ENCODE measurements at places on chromosomes 1 and 21.

DNA sequence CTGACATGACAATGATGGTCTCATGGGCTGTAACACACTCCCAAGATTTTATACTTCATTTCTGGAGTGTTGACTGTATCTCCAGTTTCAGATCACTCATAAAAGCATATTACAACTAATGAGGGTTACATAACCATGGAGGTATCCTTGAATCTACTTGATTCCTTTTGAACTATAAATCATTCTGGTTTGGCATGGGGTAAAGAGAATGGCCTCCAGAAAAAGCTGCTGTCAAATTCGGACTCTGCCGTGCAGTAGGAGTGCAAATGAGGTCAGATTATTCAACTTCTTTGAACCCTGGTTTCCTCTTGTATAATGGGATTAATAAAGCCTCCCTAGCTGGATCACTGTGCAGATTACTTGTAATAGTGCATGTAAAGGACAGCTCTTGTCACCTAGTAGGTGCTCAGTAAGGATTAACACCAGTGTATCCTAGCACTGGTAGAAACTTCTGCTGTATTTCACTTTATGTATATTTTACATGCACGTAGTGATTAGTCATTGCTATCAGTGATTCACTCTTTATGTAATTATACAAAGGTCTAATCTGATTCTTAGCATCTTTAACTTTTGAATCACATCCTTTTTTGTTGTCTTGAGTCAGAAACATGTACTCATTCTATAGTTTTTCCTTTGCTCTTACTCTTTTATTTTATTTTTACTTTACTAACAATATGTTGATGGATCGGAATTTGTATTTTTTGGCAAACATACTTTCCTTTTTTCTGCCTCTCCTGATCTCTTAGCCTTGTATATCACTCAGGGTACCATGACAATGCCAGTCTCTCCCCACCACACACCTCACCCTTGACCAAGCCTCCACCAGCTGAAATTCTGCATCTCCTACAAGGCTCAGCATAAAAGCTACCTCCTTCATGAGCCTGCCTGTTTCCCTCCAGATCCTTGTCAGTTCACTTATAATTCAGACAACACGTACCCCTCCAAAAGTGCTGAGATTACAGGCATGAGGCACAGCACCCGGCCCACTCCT is 3.2 kb downstream of the LRRC8C start:
- DNase-seq, result no peak

GRCh38 chr1:236284291-236284721 is 2.5 kb upstream of the ERO1B start:
- no peak for DNase-seq

DNA sequence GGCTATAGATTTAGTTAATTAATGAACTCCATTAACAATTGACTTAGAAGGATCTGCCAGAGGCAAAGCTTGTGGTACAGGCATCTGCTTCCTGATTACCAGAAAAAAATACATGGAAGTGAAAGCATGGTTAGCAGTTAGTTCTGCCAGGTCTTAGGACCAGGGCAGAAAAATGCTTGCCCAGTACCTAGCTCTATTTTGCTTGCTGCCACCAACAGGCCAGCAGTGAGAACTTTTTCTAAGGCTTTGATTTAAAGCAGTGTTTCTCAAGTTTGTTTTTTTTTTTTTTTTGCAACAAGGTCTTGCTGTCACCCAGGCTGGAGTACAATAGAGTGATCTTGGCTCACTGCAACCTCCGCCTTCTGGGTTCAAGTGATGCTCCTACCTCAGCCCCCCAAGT is 16.4 kb upstream of the MTF1 start:
- no peak for DNase-seq

- no peak for DNase-seq
Measured at GRCh38 chr1:227937031-227937837, 10.5 kb downstream of the WNT9A start.

DNA sequence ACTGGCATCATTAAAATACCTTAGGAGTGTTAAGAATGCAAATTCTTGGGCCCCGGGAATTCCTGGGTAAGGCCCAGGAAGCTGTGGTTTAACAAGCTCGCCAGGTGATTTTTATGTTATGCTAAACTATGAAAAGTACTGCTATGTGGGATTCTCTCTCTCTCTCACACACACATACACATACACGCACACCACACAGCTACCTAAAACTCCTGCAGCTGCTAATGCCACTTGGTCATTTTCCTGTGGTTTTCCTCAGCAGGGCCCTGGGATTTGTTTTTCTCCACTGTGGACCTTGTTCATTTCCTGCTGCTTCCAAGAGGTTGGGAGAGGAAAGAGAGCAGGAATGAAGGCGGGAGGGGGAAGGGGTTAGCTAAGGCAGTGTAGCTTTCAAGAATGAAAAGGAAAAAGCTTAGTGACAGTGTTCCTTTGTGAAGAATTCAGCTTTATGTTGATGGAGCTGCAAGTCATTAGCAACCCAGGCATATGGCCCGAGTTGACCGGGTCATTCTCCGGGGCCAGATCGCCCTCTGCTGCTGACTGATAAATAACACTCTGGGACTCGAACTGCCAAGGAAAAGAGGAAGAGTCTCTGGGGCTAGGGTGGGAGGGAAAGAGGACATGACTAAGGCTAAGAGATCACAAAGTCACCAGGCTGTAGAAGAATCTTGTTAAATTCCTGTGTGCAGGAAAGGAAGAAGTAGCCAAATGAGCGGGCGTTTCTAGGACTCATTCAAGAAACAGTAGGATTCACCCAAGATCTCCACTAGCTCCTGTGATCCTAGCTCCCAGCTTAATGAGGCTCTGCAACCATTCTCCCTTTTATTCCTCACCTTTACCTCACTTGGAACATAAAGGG is 30.5 kb upstream of the LRIG2 start:
- no peak for DNase-seq

DNA sequence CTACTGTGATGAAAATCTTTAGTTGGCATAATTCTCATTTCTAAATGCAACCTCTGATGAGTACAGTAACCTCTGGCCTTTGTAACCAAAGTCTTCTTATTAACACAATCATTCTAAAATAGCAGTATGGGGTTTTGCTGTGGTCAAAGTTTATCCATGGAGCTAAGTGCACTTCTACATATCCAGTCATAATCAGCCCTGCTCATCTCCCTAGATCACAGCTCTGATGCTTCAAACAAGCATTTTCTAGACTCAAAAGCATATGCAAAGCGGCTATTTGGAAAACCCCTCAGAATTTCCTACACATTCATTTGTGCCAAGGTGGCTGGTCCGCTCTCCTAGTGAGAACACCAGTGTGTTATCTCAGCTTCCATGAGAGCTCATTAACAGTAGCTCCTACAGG is 418.6 kb downstream of the MRPL39 start:
- no peak for DNase-seq

- DNase-seq, result no peak
Measured at GRCh38 chr1:181100934-181101333, 12.4 kb downstream of the IER5 start.

- no peak for DNase-seq
Measured at GRCh38 chr1:35573198-35574124, at the start of gene TFAP2E. Gene TFAP2E, plus strand, starts transcription at chr1:35573314. Its CDS starts 264 bp downstream, at chr1:35573578.

DNA sequence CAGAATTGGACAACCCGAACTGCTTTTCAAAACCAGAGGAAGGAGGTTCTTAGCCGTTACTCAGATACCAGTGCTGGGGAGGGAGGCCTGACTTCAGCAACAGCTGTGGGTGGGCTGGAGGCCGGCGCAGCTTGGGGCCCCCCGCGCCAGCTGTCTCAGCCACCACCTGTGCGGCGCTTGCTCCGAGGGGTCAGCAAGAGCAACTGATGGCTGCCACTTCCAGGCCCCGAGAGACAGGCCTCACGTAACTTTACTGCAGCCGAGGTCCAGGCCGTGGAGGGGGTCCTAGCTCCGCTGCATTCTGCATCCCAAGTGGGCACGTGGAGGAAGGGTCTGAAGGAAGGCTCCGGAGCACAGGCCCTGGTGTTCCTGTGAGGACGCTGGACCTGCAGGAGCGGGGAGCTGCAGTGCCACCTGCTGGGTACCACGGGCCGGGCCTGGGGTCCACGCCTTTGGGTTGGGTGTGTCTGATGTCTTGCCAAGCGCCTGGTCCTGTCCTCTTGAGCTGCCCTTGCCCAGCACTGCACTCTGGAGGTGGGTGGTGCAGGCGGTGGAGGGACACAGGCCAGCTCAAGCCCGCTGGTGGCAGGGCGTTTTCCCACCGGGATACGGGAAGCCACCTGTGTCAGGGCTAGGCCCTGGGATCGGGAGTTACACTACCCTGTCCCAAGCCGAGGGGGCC is 9.8 kb downstream of the THAP3 start:
- DNase-seq, result peak; percentile 26

- DNase-seq, result no peak
Measured at GRCh38 chr1:41767534-41768525, 150.9 kb downstream of the HIVEP3 start.

DNA sequence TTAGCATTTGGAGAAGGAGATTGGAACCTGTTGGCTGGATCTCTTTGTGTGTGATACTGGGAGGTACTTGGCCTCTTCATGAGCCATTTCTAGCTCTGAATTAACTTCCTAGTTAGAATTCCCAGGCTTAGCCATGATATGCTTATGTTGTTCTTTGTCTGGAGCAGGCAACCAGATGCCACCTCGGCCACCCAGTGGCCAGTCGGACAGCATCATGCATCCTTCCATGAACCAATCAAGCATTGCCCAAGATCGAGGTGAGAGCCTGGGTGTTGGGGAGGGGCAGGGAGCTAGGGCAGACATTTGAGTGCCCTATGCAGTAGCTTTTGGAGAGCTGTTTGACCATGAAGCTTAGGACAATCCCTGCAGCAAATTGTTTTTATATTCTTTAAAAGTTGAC is 26.5 kb upstream of the PIGV start:
- no peak for DNase-seq

DNA sequence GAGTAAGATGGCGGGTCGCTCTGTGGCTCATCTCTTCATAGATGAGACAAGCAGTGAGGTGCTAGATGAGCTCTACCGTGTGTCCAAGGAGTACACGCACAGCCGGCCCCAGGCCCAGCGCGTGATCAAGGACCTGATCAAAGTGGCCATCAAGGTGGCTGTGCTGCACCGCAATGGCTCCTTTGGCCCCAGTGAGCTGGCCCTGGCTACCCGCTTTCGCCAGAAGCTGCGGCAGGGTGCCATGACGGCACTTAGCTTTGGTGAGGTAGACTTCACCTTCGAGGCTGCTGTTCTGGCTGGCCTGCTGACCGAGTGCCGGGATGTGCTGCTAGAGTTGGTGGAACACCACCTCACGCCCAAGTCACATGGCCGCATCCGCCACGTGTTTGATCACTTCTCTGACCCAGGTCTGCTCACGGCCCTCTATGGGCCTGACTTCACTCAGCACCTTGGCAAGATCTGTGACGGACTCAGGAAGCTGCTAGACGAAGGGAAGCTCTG is 2.4 kb downstream of the TNFAIP8L2 start:
- no peak for DNase-seq

GRCh38 chr1:41282679-41283317 is 40.7 kb upstream of the SCMH1 start:
- DNase-seq, result peak; percentile 11

GRCh38 chr1:205616563-205617293 is 15.1 kb downstream of the ELK4 start:
- no peak for DNase-seq

- no peak for DNase-seq
Measured at GRCh38 chr21:45847870-45848269, 133.7 kb upstream of the COL6A1 start.

GRCh38 chr1:31587720-31588423 is 11.6 kb downstream of the TINAGL1 start:
- peak; percentile 50 for DNase-seq

DNA sequence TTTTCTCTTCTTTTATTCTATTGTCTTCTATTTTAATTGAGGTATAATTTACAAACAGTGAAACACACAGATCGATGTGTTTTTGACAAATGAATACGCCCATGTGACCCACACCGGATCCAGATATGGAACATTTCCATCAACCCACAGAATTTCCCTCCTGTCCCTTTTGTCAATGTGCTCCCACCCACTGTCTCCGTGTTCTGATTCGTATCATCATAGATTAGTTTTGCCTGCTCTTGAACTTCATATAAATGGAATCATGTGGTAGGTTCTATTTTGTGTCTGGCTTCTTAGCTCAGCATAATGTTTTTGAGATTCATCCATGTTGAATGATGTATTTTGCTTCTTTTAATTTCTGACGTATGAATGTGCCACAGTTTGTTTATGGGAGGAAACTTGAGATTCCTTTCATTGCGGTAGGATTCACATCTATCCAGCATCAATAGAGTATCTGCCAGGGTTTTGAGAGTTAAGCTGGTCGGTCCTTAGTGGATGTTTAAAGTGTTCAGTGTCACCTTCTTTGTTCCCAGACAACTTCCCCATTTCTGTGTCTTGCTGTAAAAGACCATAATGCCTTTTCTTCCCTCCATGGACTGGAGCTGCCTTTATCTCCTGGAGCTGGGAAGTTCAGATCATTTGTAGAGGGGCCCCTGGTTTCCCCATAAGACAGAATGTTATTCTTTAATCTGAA is 14.7 kb downstream of the NAV1 start:
- no peak for DNase-seq

DNA sequence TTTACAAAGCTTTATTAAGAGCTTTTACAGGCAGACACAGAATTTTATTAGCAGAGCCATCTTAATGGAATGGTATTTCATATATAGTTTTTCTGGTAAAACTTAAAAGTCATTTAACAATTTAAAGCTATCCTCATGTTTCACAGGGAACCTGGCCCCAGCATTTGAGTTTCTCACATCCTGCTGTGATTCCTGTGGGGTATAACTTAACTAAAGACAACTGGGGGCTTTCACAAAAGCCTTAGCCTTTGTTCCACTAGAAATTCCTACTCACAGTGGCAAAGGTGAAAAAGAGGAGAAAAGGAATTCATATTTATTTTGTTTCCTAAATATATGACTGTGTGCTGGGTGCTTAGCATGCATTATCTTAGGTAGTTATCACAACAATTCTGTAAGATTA is 233.9 kb downstream of the DENND1B start:
- no peak for DNase-seq

DNA sequence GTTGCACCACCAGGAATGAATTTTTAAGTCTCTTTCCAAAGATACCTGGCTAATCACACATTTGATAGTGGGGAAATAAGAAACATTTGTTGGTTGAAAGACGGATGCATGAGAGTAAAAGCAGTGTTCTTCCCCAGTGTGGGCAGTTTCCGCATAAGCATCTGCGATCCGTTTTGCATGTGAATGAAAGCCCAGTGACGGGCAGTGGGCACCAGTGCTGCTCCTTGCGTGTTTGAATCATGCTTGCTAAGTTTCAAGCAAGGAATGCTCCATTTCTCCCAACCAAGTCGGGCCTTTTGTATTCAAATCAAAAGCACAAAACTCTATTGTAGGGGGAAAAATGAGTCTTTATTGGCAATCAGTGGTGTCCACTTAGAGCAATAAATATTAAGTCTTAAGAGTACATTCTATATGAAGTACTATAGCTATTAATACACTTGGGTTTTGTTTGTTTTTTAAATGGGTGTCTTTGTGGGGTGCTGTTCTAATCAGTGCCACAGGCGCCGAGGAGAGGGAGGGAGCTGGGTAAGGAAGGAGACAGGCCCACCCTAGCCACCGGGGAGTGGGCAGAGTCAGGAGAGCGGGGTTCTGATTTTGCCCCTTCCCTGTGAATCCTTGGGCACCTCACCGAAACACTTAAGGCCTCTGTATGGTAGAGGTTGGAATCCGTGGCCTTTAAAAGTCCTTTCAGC is 750 bp upstream of the PTGFRN start:
- no peak for DNase-seq

- no peak for DNase-seq
Measured at GRCh38 chr1:190373705-190374336, 103.8 kb downstream of the BRINP3 start.
